ENCODE measurements at places on chromosomes 7 and 10.

DNA sequence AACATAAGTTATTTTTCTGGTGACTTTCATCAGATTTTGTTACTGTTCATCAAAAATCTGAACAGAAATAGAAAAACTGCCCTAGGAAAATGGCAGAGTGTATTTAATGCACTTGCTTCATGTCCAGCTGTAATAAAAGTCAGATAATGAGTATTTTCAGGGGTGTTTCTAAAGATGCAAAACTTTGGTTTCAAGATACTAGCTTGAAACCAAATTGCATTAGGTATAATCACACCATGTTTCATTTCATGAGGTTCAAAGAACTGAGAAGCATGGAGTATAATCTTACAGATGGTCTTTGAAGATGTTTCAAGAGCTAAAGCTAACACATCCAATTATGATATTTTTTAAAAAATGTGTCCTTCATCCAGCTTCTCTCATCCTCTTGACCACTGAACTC lies 128.9 kb downstream of the NRCAM start:
- DNase-seq: no peak

GRCh38 chr7:130393101-130393561 lies 12.8 kb downstream of the CPA1 start:
- no peak for DNase-seq

GRCh38 chr10:36671607-36672006 lies 453.8 kb upstream of the ANKRD30A start:
- DNase-seq: no peak

DNA sequence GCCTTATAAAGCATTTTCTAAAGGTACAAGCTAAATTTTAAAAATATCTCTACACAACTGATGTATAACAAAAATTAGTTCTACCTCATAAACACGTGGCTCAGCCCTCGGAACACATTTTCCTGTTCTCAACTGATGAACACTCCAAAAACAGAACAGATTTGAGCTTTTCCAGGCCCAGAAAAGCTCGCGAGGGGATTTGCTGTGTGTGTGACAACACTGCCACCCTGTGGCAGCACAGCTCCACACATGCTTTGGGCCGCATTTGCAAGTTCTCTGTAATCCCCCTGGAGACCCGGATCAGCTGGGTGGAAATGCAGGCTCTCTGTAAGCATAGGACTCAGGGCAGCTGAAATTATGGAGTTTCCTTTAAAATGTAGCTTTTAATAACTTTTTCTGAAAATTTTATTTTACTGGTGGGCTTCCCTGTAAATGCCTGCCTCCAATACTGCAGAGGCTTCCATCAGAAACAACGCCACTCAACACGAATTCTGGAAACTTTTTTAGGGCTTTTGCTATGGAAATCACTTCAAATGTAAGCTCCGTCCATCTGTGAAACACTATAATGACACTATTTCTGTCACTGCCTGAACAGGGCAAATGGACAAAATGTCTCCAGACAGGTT lies 155.5 kb downstream of the COBL start:
- peak; percentile 48 for DNase-seq

DNA sequence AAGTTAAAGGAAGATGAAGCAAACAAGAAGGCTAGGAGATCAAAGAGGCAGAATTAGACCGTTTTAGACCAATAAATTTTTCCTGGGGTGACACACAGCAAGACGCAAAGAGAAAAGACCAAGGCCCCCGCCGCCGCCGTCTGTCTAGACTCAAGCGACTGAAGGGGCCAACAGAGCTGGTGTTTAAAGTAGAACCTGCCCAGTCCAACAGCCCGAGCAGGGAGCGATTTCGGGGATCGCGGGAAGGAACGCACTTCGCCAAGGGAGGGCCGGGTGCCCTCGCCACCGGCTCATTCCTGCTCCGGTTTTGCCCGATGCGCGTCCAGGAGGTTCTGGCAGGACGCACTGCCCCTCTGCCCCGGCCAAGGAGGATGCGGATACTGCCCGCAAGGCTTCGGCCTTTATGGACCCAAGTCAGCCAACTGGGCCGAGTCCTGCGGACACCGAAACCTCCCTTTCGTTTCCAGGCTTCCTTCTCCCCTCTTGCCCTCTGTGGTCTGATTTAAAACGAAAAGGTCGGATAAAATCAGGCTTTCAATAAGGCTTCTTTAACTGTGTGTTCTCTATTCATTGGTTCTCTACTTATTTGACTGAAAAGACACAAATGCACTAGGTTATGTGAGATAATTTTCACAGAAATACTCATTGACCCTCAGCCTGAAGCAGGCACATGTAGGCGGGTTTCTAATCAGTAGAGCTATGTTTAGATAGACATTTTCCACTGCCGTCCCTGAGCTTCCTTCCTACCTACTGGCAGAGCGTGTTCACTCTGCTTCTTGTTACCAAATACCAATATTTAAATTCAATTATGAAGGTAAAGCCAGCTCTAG lies 2.2 kb upstream of the HOXA7 start:
- DNase-seq: no peak

GRCh38 chr7:142455392-142455791 lies 197.5 kb upstream of the PRSS58 start:
- DNase-seq: no peak

- peak; percentile 39 for DNase-seq
Observed at GRCh38 chr7:129122751-129123509, 21.6 kb upstream of the TSPAN33 start.

GRCh38 chr7:22718911-22719420 lies 8.0 kb upstream of the IL6 start:
- no peak for DNase-seq
